Left ventricle myocardium superior (tissue), 1 donor: ENCODE measurements at places on chromosomes 2 and 18. TPM values are rescaled to one million over a fixed set of nuclear protein-coding genes. Genes with fewer than 3 reads are reported as not detected.

Gene CCBE1
- total RNA-seq, result 0.92 TPM

Gene DPP10
- total RNA-seq, result 0.27 TPM

Gene TTR
- total RNA-seq, result not detected

Gene ALLC
- not detected for total RNA-seq

Gene PLCL1
- 100 TPM for total RNA-seq

Gene DNAJC5G
- total RNA-seq, result 2.1 TPM

Gene FSIP2
- total RNA-seq, result 0.20 TPM

Gene CIB4
- not detected for total RNA-seq

Gene NPHP1
- total RNA-seq, result 4.1 TPM

Gene PLGLB1
- total RNA-seq, result 2.7 TPM

Gene CD28
- 0.92 TPM for total RNA-seq

Gene PRSS56
- total RNA-seq, result 0.15 TPM

Gene ICA1L
- 6.9 TPM for total RNA-seq

Gene COL6A3
- total RNA-seq, result 59.5 TPM

Gene SPDYA
- total RNA-seq, result 0.15 TPM

Gene STON1
- total RNA-seq, result 6.7 TPM

Gene ACSL3
- total RNA-seq, result 48.8 TPM

Gene COL5A2
- total RNA-seq, result 8.1 TPM

Gene RUFY4
- not detected for total RNA-seq

Gene WDSUB1
- total RNA-seq, result 12.1 TPM

Gene SERPINB3
- total RNA-seq, result not detected

Gene UGT1A10
- total RNA-seq, result not detected

Gene NDUFB3
- 540 TPM for total RNA-seq

Gene RALB
- 52.6 TPM for total RNA-seq

Gene FSHR
- 0.20 TPM for total RNA-seq

Gene SUCLG1
- 308 TPM for total RNA-seq

Gene GLI2
- total RNA-seq, result 2.1 TPM

Gene TUBA3D
- 100 TPM for total RNA-seq

Gene SPEG
- total RNA-seq, result 111 TPM

Gene SPIRE1
- total RNA-seq, result 41.0 TPM

Gene FAM237A
- 2.0 TPM for total RNA-seq

Gene CTNNA2
- total RNA-seq, result not detected

Gene ZBTB7C
- total RNA-seq, result 2.1 TPM

Gene RND3
- total RNA-seq, result 25.1 TPM

Gene PRKAG3
- 0.12 TPM for total RNA-seq

Gene NYAP2
- not detected for total RNA-seq

Gene SALL3
- not detected for total RNA-seq

Gene CD207
- total RNA-seq, result not detected

Gene ASPRV1
- 0.84 TPM for total RNA-seq

Gene MYOM1
- 724 TPM for total RNA-seq

Gene MYO1B
- total RNA-seq, result 16.0 TPM

Gene FEV
- total RNA-seq, result not detected

Gene CCDC74B
- total RNA-seq, result 0.64 TPM

Gene GPC1
- 177 TPM for total RNA-seq

Gene KCNJ3
- 2.0 TPM for total RNA-seq

Gene NT5DC4
- total RNA-seq, result not detected

Gene DAW1
- not detected for total RNA-seq

Gene COBLL1
- total RNA-seq, result 17.0 TPM

Gene UXS1
- total RNA-seq, result 21.7 TPM

Gene ANKRD53
- 0.92 TPM for total RNA-seq

Gene NPPC
- 7.2 TPM for total RNA-seq

Gene PXDN
- 18.5 TPM for total RNA-seq

Gene GRHL1
- total RNA-seq, result 1.0 TPM

Gene SERPINB12
- not detected for total RNA-seq

Gene EFR3B
- total RNA-seq, result 4.2 TPM

Gene HOXD13
- total RNA-seq, result not detected
